ENCODE measurements at places on chromosomes 6 and 20.

- no peak for DNase-seq
These were observed 49.2 kb downstream of the MYH7B start for GRCh38 chr20:35004749-35005462.

DNA sequence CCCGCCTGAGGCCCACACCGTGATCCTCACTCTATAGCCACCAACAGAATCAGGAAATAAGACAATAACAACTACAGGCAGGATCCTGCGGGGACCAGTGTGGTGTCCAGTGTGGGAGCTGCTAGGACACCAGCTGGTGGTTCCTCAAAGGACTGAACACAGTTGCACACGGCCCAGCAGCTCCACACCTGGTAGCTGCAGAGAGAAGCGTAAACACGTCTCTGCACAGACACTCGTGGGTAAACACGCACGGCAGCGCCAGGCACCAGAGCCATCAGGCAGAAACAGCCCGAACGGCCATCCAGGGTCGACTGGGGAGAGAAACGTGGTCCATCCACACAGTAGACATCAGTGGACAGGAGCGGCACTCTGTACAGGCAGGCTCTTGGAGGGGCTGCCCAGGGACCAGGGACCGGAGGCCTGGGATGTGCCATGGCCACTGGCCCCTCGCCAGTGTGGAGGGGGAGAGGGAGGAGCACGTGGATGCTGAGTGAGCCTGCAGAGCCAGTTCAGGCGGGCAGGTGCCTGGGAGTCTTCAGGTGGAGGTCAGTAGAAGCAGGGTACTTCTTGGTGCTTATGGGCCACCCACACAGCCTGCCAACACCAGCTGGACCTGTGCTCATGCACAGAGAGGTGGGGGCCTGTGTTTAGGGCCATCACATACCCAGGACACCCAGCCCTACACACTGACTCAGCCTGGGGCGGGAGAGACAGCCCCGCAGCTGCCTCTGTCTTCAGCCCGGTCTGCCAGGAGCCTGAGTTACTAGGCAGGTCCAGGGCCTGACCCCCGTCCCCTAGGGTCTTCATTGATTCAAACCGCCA lies 7.4 kb upstream of the LAMA5 start:
- no peak for DNase-seq

DNA sequence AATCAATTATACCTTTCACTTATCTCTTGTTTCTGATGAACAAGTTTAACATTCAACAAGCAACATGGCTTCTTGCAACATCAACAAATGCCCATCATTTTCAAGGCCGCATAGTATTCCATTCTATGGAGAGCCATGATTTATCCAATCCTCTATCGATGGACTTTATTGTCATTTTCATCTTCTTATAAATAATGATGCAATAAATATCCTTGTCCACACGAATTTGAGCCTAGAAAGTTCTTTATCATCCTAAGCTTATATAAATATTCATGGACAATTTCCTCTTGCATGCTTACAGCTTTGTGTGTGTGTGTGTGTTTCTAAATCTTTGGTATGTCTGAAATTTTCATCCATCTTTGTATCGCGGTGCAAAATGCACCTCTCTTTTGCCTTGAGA lies 29.1 kb downstream of the TOX2 start:
- no peak for DNase-seq

DNA sequence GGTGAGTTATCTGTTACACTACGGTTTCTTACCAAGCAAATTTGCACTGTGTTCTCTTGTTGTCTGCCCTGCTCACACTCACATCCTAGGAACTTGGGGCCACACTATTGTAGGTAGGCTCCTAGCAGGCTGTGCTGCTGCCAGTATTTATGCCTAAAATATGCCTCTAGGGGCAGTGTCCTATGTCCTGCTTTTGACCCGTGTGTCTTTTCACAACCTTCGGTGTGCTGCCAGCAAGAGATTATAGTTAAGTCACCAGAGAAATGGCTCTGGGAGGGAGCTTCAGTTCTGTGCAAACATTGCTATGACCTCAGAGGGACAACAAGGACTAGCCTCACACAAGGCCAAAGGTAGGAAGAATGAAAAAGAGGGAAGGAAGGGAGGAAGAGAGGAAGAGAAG lies 8.9 kb upstream of the TAAR5 start:
- DNase-seq, result no peak
